ENCODE measurements at places on chromosomes 13 and 19.

DNA sequence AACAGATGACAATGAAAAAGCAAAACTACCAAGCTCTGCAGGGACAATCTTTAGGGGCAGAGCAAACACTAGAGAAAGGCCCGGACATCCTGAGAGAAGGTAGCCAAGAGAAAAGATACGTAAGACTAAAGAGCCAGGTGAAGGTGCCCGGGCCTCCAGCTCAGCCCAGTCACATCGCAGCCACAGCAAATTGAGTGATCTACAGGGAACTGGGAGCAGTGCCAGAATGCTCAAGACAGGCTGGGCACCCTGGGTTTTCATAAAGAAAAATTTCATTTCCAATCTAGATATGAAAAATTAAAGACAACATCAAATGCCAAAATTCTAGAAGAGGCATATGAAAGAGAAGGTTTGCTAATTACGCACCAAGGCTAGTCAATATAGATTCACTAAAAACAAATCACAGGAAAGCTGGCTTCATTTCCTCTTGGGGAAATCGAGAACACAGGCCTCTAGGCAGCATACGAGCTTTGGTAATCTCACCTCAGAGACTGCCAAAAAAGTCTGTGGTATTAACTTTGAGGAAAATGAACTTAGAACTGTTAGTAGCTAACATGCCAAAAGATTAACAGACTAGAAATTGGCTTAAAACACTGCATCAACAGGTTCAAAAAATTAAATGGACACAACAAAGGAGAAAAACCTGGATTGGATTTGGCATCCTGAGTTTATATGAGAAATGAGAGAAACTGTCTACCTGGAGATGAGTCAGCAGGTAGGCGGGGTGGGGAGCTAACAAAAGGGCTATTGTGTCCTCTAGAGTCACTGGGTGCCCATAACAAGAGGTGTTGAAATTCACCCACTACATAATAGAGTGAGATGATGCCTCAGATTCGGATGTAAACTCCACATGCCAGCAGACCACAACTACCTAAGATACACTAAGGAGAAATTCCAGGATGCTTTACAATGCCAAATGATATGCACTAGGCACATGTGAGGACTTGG lies 6.6 kb downstream of the ANKRD10 start:
- DNase-seq: no peak

DNA sequence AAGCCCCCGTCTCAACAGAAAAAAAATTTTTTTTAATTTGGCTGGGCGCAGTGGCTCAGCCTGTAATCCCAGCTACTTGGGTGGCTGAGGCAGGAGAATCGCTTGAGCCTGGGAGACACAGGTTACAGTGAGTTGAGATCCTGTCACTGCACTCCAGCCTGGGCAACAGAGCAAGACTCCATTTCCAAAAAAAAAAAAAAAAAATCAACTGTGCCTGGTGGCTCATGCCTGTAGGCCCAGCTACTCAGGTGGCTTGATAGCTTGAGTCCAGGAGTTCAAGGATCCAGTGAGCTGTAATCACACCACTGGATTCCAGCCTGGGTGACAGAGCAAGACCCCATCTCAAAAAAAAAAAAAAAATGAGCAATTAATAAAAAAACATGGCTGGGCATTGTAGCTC lies 1.3 kb upstream of the DOHH start:
- no peak for DNase-seq

DNA sequence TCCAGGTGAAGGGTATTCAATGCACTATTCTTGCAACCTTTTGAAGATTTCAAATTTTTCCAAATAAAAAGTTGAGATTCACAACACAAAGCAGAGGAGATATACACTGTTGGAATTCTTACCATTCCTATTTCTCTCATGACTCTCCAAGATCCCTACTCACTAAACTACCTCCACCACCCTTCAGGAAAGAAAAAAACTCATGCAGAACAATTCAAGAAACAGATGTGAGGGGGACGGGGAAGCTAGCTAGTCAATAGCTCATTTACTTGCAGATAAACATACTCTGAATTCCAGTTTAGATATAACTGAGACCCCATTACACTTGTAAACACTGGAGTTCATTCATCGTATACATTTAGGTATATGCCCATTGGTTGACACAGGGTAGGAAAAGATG lies 90.0 kb upstream of the SERP2 start:
- DNase-seq: no peak

- DNase-seq: no peak
These were observed 262 bp downstream of the COX7A1 start for GRCh38 chr19:36152019-36152351.

GRCh38 chr13:26855071-26855470 lies 94.5 kb upstream of the GPR12 start:
- DNase-seq: no peak

DNA sequence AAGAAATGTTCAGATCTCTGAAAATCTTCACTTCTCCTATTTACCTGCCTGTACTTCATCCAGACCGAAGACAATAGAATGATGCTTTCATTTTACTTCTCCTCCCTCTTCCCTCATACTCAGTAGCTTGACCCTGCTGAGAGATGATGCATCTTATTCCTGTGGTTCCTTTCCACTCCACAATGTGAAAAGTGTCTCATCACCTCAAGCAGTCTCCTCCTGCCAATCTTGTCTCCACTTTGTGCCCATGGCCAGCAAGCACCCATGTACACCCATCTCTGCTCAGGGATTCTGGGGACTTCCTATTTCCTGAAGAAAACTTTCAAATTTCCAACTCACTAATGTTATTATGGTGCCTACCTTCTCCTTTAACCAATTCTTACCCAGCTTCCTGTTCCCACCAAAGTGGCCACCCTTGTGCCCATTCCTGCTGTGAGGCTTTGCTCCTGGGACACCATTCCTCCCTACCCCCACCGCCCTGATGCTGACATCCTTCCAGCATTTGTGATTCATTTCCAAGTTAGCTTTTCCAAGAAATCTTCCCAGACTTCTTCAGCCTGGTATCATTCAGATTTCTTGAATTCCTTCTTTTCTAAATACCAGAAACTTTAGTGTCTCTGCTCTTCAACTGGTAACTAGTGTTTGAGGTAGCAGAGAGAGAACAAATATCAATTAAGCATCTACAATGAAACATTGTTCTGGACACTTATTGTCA lies 212.5 kb downstream of the POSTN start:
- no peak for DNase-seq

GRCh38 chr19:55540619-55541018 lies 3.7 kb upstream of the SBK2 start:
- DNase-seq: no peak

Measured in stimulated activated CD4-positive, alpha-beta T cell treated with anti-CD3 and anti-CD28 coated beads, Interleukin-12 subunit alpha, Interleukin-12 subunit beta, amount 100 ng/mL, for 48 hours (primary cell).